ENCODE measurements at places on chromosomes 13 and 19.

DNA sequence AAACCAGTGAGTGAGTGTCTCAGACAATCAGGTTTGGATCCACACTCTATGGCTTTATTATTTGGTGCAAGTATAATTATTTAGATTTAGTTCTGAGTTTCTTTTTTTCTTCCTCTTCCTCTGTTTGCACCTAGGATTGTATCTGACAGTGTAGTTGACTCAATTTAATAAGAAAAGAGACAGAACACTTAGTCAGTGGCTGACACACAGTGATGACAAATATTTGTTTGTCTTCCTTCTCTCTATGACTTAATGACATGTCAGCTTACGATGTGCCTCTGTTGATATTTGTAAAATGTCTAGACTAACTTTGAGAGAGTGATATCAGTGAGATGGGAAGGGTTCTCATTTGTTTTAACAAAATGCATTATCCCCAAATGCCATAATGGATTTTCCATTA, 129.5 kb upstream of the SLC10A2 start:
- DNase-seq, result no peak

- no peak for DNase-seq
Observed at GRCh38 chr13:114005206-114005724, 31.4 kb upstream of the C13orf46 start.

- peak; percentile 86 for DNase-seq
Observed at GRCh38 chr19:45076029-45076850, at the start of gene ZNF296. Gene ZNF296, minus strand, starts transcription at chr19:45076478. Its CDS starts 105 bp downstream, at chr19:45076373.

DNA sequence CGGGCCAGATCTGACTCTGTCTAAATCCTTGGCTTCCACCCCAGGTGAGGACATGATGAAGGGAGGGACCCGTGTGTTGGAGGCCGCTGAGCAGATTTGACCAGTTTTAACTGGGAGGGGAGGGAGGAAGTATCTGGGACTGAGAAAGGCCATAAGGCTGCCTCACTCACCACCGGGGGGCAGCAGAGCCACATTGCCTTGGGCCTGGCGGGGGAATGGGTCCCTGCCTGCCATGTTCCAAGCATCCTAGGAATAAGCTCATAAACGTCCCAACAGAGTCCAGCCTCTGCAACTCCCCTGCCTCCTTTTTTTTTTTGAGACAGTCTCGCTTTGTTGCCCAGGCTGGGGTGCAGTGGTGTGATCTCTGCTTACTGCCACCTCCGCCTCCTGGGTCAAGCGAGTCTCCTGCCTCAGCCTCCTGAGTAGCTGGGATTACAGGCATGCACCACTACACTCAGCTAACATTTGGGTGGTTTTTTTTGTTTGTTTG, 15.5 kb downstream of the MAST3 start:
- peak; percentile 90 for DNase-seq

- no peak for DNase-seq
Observed at GRCh38 chr13:89627996-89628395, 1719.5 kb upstream of the MIR17HG start.

DNA sequence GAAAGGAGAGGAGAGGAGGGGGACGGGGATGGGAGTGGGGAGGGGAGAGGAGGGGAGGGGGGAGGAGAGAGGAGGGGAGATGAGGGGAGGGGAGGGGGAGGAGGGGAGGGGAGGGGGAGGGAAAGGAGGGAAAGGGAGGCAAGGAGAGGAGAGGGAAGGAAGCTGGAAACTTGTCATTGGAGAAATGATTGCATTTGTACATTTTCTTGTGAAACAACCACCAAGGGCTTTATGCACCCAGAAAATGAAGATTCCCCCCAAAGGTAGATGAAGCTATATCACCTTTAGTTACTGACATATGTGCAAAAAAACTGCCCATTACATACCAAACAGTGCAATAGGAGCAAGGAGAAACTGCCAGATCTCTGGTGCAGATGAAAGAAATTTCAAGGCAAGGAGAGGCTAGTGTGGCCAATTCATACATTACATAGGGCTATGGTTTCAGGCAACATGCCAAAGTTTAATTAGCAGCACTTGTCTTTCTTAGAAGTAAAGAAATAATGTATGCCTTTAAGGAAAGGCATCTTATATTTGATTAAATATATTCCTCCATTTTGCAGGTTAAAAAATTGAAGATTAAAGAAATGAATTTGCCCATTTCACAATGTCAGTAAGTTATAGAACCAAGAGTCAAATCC, 49.5 kb upstream of the STK24 start:
- no peak for DNase-seq

- no peak for DNase-seq
Observed at GRCh38 chr19:30132343-30133075, 190.5 kb downstream of the URI1 start.

DNA sequence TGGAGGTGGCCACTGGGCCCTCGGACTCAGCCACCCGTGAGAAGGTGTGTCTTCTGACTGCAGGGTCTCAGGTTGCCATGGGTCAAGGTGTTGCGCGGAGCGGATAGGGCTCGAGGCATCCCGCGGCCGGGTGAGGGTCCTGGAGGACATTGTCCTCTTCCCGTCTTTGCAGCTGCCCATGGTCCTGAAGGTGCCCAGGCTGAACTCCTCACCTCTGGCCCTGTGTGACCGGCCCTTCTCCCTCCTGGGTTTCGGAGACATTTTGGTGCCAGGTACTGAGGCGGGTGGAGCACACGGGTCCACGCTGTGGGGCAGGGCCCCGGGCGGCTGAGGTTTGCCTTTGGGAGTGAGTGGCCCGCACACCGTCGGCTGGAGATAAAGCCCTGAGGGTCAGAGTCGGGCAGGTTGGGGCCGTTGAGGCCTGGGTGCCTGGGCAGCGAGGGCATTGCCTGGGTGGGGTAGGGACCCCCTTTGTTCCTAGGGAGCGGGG, 15.6 kb upstream of the TMPRSS9 start:
- no peak for DNase-seq

GRCh38 chr13:51998723-51999509, 12.3 kb downstream of the ATP7B start:
- DNase-seq, result no peak

GRCh38 chr19:810077-810855, 11.5 kb downstream of the PLPPR3 start:
- DNase-seq, result no peak

GRCh38 chr19:10395003-10395402, 8.3 kb downstream of the CDC37 start:
- no peak for DNase-seq

GRCh38 chr19:12748489-12748888, 3.1 kb upstream of the BEST2 start:
- DNase-seq, result no peak

GRCh38 chr13:20181188-20181587, 11.6 kb downstream of the GJB2 start:
- DNase-seq, result no peak

DNA sequence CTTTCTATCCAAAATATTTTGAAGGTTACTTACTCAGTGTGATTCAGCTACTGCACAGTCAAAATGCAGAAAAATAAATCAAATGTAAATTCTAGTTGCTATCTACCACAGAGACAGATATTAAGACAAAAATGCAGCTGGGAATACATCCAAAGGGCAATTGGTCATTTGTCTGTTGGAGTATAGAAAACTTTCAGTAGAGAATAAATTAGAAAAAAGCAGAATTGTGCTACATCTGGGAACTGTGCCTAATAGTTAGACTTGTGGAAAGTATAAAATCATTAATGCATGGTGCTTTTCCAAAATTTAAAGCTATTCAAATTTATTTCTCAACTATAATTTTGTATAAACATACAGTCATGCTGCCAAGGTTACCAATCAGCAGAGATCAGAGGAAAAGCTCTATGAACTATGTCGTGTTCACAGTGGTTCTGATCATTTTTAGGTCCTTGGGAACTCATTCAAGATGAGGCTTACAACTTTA, 1635.8 kb downstream of the PCDH9 start:
- DNase-seq, result no peak

DNA sequence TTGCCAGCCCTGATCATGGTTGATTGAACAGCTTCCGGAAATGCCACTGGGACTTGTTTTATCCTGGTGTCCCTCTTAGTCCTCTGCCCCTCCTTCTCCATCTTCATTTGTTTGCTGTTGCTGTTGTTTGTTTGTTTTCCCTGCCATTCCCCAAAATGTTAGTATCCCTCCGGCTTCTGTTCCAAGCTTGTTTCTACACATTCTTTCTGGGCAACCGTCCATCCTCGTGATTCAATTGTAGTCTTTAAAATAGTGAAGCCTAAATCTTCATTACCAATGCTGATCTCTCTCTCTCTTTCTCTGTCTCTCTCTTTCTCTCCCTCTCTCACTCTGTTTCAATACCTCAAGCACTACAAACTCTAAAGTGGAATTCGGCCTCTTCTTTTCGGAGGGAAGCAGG, 649.3 kb upstream of the ARGLU1 start:
- DNase-seq, result peak; percentile 31

DNA sequence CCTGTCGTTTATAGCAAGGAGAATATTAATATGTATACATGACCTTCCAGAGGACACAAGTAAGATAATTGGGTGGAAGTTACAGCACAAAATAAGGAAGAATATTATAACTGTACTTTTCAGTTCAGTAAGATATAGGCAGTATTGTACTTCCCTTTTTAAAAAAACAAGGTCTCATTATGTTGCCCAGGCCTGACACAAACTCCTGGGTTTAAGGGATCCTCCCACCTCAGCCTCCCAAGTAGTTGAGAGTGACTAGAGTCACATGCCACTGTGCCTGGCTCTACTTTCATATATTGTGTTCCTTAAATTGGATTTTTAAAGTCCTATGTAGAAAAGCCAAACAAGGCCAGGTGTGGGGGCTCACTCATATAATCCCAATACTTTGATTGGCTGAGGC, 19.5 kb upstream of the MAB21L1 start:
- no peak for DNase-seq

- DNase-seq, result no peak
Observed at GRCh38 chr19:55644842-55645511, 1.5 kb downstream of the ZNF581 start.

DNA sequence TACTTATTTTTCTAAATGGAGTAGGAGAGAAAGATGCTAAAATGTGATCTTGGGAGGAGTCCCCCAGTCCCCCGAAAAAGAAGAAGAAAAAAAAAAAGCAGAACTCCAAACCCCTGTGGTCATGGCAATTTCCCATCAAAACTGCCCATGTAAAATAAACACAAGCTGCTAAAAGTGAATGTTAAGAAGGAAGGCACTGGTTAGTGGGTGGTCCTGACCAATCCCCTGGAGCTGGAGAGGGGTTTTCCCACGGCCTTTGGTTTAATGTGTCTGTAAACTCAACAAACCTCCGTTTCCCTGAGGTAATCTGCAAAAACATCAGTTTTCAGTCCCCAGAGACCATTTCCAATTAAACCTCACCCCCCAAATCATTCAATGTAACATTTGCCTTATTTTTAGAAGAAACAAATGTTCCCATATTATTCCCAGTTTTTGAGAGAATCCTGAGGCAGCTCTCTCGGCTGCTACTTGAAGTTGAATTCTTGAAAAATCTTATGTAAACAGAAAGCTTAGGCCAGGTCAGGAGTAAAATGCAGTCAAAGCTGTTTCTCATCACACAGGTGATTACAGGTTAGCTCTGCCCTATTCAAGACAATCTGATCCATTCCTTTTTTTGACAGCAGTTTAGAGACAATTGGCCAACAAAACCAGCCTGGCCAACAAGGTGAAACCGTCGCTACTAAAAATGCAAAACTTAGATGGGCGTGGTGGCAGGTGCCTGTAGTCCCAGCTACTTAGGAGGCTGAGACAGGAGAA, 17.0 kb downstream of the RAB3D start:
- no peak for DNase-seq

- DNase-seq, result no peak
Observed at GRCh38 chr19:14383661-14384555, 2.7 kb downstream of the ADGRE5 start.

GRCh38 chr19:53504885-53505284, 33.1 kb upstream of the ZNF331 start:
- peak; percentile 36 for DNase-seq

DNA sequence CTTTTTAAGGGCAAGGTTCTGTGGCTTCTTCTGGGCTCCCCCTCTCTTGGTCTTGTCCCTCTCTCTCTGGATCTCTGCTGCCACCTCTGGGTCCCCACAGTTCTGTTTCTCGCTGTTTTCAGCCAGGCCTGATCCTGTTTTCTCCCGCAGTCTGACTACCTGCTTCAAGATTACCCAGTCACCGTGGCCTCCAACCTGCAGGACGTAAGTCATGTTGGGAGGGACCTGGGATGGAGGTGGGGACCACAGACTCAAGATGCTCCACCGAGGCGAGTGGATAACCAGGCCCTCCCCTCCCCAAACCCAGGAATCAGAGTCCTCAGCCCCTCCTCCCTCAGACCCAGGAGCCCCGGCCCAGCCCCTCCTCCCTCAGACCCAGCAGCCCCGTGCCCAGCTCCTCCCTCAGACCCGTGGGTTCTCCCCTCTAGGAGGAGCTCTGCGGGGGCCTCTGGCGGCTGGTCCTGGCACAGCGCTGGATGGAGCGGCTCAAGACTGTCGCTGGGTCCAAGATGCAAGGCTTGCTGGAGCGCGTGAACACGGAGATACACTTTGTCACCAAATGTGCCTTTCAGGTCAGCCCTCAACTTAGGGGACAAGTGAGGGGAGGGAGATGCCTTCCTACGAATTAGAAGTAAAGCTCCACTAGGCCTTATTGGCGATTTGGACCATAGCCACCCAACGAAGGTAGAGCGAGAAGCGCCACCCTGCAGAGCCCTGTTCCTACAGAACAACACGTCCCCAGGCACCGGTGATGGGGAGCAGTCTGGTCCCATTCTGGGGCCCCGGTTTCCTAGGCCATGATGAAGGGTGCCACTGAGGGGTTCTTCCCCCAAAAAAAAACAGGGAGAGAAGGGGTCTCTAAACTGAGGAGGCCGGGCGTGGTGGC, 2.2 kb downstream of the FLT3LG start:
- DNase-seq, result peak; percentile 75

DNA sequence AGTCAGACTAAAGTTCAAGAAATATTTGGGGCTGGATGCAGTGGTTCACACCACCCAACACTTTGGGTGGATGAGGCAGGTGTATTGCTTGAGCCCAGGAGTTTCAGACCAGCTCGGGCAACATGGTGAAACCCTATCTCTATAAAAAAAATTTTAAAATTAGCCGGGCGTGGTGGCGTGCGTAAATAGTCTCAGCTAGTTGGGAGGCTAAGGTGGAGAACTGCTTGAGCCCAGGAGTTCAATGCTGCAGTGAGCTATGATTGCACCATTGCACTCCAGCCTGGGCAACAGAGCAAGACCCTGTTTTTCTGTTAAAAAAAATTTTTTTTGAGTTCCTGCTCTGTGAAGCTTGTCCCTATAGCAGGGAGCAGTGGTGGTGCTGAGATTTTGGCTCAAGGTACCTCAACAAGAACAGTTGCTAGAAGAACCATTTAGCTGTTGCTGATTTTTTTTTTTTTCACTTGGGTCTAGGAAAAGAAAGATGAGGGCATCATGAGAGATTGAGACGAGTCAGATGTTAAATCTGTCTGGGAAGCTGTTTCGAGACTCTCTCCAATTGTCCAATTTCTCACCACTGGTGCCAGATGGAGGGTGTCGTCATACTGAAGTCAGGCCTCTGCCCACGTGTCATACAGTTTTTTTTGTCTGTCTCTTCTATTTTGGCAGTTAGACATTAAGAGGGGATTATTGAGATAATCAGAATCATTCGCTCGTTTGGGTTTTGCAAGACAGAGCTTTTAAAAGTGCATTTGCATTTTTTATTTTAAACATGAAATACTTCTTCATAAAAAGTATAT, 3.7 kb downstream of the SLC25A42 start:
- DNase-seq, result no peak
